ENCODE measurements at places on chromosomes 5 and 9.

GRCh38 chr9:134172198-134173126 is 8.1 kb upstream of the RNU6ATAC start:
- no peak for DNase-seq

DNA sequence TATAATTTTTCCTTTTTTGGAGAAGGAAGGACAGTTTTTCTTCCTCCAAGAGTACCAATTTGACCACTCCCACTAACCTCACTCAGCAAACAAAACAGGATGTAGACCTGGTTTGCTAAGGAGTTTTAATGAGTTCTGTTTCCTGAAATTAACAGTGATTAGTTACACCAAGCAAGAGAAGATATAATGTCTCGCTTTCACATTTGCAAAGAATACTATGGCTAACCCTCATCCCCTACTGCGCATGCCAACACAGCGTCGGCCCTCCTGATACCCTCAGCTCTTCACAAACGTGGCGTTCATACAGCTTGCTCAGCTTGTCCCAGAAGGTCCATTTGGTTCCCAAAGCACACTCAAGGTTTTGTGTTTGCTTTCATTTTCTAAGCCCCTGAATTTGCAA is 41.9 kb upstream of the IPPK start:
- no peak for DNase-seq

GRCh38 chr9:111828193-111828592 is 33.5 kb upstream of the SHOC1 start:
- DNase-seq, result no peak

DNA sequence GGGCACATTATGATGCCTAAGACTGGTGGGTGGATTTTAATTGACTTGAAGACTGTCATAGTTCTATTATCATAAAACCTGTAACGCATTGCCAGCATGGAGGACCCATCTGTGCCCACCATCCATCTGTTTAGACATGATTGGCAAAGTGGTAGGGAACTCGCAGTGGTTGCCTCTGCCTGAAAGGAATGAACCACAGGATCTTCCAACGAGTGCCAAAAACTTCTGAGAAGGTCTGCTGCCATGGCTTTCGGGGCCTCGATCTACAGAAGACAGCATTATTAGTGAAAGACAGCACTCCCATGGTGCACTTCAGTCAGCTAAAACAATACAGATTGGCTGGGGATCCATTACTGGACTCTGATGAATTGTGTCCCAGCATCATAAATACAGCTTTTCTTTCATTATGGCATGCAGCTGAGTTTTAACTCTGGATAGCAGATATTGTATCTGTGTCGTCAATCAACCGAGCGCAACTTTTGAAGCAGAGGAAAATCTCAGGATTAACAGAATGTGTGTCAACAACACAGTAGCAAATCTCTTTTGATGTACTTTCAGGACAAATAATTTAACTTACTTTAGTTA is 74.3 kb downstream of the ZDHHC21 start:
- DNase-seq, result no peak

DNA sequence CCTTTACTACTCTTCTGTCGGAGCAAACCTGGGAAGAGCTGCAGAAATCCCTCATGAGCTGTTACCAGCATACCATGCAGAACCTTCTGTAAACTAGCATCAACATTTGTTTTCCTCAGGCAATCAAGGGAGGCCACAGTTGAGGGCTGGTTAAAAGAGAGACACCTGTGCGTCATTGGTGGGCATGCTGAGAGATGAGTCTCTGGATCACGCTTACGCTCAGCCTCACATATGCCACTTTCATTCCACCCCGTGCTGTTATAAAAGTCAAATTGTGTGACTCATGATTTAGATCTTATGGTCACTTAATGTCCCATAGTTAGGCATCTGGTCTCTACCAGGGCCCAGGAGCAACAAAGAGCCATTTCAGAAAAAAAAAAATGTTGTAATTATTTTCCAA is 18.1 kb upstream of the ICE1 start:
- DNase-seq, result no peak
